Adipocyte (in vitro differentiated cells): ENCODE measurements at places on chromosomes 2 and 18.

DNA sequence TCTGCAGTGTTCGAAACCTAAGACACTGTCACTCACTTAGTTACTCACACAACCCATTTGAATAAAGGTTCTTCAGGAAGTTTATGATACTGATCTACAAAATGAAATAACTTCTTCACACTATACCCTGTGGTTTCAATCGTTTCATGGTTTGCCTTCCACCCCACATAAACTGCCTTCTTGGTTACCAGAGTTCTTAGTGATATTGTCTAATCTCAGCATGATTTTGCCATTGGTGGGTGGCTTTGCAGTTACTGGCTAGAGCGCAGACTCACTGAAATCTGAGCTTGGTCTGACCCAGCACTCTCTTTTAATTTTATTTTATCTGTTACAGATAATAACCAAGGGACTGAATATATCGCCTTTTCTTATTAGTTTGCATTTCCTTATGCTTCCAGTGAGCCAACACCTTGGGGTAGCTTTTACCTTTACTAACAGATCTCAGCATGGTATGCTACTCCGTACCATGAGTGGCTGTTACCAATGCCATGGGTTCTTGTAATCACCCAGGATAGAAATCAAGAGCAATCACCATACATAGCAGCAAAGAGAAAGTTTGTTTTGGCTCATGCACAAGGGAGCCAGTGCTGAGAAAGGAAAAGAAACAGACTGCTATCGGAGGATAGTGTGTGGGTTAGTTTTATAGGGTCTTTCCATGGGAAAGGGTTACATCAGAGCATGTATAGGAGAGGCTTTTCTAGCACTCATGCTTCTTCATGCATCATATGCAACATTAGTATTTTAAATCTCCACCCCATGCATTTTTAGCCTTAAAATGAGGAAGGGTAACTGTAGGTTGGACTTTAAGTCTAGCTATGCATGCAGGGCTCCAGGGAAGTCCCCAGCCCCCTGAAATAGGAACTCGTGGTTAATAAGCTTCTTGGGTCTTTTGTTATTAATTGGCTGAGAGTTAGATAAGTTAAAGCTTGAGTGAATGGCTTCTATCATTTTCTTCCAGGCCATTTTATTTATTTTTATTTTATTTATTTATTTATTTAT is 33.3 kb downstream of the ANXA4 start:
- no peak for DNase-seq

DNA sequence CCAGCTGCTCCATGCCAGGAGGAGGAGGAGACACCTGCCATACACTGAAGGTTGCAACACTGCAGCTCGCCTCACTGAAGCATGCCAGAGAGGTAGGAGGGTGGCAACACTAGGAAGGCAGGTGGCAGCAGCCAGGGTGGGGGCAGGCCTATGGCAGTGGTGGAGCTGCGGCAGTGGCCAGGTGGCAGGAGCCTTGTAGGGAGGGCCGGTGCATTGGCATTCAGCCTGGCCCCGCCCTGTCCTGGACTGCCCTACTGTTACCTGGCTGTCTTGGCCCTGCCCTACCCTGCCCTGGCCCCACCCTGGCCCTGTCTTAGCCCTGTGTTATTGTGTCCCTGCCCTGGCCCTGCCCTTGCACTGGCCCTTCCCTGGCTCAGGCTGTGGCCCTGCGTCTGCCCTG is 7.4 kb upstream of the ANKRD62 start:
- no peak for DNase-seq

DNA sequence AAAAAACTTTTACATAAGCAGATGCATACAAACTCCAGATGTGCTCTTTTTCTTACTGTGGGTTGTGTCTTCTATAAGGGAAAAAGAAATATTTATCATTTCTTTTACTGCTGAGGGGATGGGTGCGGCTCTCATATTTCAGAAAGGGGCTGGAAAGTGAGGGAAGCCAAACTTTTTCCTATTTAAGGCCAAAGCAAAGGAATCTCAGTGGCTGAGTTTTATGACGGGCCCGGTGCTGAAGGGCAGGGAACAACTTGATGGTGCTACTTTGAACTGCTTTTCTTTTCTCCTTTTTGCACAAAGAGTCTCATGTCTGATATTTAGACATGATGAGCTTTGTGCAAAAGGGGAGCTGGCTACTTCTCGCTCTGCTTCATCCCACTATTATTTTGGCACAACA is at the start of gene COL3A1:
Gene COL3A1 (plus strand): TSS at position 210 of the 400 bp plus-strand sequence. CDS start 117 bp downstream, at position 327.
- DNase-seq = peak; percentile 92

DNA sequence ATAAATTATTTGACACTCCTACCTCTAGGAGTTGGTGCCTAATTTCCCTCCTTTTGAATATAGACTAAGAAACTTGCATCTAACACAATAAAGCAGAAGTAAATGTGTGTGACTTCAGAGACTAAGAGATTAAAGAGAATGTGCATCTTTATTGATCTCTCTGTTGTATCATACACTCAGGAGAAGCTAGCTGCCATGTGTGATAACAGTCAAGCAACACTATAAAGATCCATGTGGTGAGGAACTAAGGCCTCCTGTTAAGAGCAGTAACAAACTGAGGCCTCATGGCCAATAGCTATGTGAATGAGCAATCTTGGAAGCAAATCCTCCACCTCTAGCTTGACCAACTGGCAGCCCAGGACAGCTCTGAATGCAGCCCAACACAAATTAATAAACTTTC is 3.4 kb downstream of the FANCL start:
- no peak for DNase-seq

- no peak for DNase-seq
Observed at GRCh38 chr2:174183076-174183475, 65.3 kb downstream of the OLA1 start.

DNA sequence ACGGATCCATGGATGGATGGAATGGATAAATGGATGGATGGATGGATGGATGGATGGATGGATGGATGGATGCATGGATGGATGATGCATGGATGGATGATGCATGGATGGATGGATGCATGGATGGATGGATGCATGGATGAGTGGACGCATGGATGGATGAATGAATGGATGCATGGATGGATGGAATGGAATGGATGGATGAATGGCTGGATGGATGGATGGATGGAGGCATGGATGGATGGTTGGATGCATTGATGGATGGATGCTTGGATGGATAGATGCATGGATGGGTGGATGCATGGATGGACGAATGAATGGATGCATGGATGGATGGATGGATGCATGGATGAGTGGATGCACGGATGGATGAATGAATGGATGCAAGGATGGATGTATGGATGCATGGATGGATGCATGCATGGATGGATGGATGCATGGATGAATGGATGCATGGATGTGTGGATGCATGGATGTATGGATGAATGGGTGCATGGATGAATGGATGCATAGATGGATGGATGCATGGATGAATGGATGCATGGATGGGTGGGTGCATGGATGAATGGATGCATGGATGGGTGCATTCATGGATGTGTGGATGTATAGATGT is 209.2 kb downstream of the ALPK2 start:
- DNase-seq = no peak

- no peak for DNase-seq
Observed at GRCh38 chr2:219553168-219553417, 9.3 kb downstream of the TMEM198 start.

DNA sequence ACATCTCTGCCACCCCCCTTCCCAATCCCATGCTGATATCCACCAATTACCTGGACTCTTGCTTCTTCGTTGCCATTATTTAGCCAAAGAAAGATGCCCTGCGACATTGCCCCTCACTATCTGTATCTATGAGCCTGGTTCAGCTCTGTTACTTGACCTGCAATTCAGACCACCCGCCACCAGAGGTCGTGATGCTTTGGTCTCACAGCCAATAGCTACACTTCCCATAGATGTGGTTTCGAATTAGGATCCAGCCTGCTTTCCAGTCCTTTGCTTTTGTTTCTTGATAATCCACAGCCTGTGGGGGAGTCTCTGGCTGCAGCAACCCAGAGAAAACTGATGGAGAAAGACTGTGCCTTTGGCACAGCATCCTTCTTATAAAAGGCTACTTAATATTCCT is 239.4 kb downstream of the KLHL29 start:
- DNase-seq = no peak
